Spleen (tissue), 13 donors: ENCODE measurements at places on chromosomes 5 and 9. TPM values are rescaled to one million over a fixed set of nuclear protein-coding genes. Genes with fewer than 3 reads are reported as not detected.

Gene GARNL3
- total RNA-seq: 6.6 TPM

Gene OCLN
- total RNA-seq: 4.9 TPM

Gene ENHO
- 0.91 TPM for total RNA-seq

Gene BARHL1
- not detected for total RNA-seq

Gene PCDH12
- 32.3 TPM for total RNA-seq

Gene PCDHB4
- total RNA-seq: 0.97 TPM

Gene CATSPER3
- total RNA-seq: 0.79 TPM

Gene FOXD4L5
- total RNA-seq: not detected

Gene SLC34A3
- not detected for total RNA-seq

Gene PCA3
- total RNA-seq: not detected

Gene PCDHA12
- total RNA-seq: 0.79 TPM

Gene PCDHB3
- 1.7 TPM for total RNA-seq

Gene BTNL3
- 0.70 TPM for total RNA-seq

Gene DNM1
- 3.6 TPM for total RNA-seq

Gene SHISAL2B
- total RNA-seq: not detected

Gene FOXI1
- total RNA-seq: not detected

Gene ORM1
- total RNA-seq: 0.95 TPM

Gene NPR3
- 20.3 TPM for total RNA-seq

Gene TSSK1B
- not detected for total RNA-seq

Gene ADAMTS12
- total RNA-seq: 1.4 TPM

Gene SLC27A6
- total RNA-seq: not detected

Gene ANXA1
- 76.0 TPM for total RNA-seq

Gene ANKRD31
- 0.29 TPM for total RNA-seq

Gene F2RL2
- total RNA-seq: 0.50 TPM

Gene CER1
- not detected for total RNA-seq

Gene FOXD4L3
- total RNA-seq: not detected

Gene ZNF483
- 7.6 TPM for total RNA-seq

Gene IFNA13
- total RNA-seq: 0.86 TPM

Gene ZCCHC10
- 16.3 TPM for total RNA-seq

Gene MYOZ3
- total RNA-seq: not detected

Gene PRLR
- 0.56 TPM for total RNA-seq

Gene CCDC183
- 0.88 TPM for total RNA-seq

Gene GABRB2
- 11.7 TPM for total RNA-seq

Gene FXN
- 25.3 TPM for total RNA-seq

Gene ERCC8
- total RNA-seq: 12.7 TPM

Gene SHOC1
- 0.07 TPM for total RNA-seq

Gene SLC6A3
- total RNA-seq: 0.09 TPM

Gene SCAI
- total RNA-seq: 5.4 TPM

Gene FOXD4L4
- total RNA-seq: not detected

Gene SLC6A19
- total RNA-seq: not detected
